ENCODE measurements at places on chromosomes 7 and 10.

DNA sequence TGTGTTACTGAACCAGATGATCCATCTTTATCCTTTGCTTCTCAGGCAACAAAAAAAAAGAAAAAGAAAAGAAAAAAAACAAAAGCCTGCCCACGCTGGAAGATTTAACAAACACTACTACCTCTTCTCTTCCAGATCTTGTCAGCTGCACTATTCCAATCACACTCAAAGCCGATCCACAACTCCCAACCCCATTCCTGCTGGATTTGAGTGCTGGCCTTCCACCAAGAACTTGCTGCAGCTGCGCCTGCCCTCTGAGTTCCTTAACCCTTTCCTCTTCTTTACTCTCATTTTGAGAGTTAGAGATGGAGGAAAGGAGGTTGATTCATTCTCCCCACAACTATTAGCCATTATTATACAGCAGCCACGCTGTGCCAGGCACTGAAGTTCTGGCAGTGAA is 16.0 kb upstream of the ITGA8 start:
- no peak for DNase-seq

GRCh38 chr10:77027141-77027540 is 610.5 kb downstream of the KCNMA1 start:
- no peak for DNase-seq

DNA sequence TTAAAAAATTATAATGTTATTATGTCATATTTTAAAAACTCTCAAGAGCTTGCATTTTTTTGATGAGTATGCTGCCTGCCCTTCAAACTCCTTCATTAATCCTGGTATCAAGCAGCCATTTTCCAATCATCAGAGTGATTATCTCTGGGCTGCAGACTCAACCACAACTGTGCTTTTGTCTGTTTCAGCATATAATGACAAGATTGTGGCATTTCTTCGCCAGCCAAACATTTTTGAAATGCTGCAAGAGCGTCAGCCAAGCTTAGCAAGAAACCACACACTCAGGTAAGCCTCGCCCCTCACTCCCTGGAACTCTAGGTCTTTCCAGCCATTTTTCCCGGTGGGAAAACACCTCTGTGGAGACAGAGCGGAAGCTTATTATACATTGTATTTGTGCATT is 90.0 kb upstream of the STK17A start:
- DNase-seq = no peak

- peak; percentile 21 for DNase-seq
Observed at GRCh38 chr10:120735773-120736371, 115.3 kb upstream of the WDR11 start.

GRCh38 chr7:44432381-44432977 is 58.0 kb downstream of the NUDCD3 start:
- DNase-seq = no peak

- peak; percentile 74 for DNase-seq
Observed at GRCh38 chr10:58457761-58458616, 54.7 kb upstream of the BICC1 start.

DNA sequence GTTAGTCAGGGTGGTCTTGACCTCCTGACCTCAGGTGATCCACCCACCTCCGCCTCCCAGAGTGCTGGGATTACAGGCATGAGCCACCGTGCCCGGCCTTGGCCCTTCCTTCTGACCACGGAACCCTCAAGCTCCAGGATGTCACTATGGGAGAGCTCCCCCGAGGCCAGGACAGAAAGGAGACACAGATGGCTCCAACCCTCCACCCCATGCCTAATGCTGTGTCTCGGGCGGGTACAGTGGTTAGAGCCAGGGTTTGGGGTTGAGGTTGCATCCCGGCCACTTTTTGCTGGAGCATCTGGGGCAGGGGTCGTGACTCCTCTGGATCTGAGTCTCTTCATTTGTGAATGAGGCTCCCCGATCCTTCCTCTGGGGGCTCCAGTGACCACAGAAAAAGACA is 8.1 kb downstream of the MYL10 start:
- no peak for DNase-seq

GRCh38 chr10:101972761-101973160 is 83.2 kb downstream of the ARMH3 start:
- DNase-seq = no peak

DNA sequence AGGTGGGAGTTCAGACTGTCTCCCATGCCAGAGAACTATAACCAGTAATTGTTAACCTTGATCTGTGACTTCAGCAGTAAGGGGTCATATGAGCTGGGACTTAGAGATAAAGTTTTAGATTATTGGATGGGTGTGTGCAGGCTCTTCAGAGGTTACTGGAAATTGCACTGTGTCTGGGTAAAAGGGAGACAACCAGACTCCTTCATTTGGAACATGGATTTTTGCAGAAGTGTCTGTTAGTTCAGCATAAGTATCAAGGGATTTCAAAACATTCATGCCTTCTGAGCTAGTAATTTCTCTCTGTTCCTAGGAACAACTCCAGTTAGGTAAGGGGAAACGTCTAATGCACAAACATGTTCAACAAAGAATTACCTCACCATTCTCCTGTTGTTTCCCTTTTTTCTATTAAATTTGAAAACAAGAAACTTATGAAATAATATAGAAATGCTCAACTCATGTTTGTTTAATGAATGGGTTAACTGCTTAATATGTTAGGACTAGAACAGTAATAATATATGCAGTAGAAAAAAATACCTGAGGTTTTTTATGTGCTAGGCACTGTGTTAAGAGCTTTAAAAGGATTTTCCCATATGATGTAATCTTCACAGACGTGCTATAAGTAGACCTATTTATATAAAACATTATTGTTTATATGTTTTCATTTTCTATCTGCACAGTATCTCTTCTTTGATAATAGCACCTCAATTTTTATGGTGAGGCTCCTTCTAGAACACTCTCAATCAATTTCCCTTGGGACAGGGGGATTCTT is 233.0 kb downstream of the CACNA2D1 start:
- DNase-seq = no peak

DNA sequence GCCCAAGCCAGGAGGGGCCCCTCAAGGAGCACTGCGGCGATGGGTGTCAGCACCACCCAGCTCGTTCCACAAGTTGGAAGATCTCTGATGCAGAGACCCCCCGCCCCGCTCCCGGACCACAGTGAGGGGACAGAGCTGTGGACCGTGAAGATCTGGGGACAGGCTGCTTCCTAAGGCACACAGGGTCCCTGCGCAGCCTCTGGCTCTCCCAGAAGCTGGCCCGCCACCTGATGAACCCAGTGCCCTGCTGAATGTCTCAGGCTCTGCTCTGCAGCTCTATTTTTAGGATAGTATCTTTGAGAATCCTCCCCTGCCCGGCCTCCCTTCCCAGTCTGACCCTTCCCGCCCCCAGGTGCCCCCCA is 29.7 kb downstream of the GBX1 start:
- DNase-seq = no peak

DNA sequence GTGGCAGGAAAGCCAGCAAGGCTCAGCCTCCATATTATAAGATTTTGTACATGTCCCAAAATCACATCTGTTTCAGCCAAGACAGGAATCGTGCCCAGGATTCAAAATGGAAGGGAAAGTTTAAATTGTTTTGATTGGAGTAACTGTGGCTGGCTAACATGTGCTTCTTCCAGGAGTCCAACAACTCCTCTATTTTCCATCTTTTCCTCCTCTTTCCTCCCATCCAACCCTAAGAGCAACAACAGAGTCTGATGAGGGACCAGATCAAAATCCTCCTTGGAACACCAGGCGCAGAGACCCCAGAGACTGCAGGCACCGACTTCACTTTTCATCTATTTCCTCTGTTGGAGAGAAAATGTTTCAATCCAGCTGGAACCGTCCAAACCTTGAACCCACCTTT is 36.0 kb upstream of the SVIL start:
- no peak for DNase-seq

GRCh38 chr7:81604075-81604807 is 165.6 kb downstream of the HGF start:
- DNase-seq = peak; percentile 12

DNA sequence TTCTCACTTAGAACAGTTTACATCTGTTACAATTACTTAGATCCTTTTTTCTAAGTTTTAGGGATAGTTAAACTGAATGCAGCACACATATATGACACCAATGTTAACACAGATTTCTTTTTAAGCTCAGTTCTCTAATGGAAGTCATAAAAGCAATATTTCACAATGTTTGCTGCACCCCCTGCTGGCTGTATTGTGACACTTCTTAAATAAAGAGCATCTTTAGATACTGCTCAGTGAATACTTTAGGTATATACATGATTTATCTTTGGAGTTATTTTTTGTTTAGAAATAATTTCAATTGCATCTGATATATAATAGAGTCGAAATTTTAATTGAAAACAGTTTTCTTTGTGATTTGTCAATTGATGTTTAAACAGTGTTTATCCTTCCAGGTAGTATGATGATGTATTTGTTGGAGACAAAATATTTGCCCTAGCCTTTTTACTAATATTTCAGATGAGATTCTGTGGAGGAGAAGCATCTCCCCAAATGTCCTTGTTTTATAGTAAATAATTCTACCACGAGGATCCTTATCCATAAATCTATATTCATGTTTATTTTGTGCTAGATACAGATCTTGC is 174.4 kb downstream of the ST7 start:
- DNase-seq = peak; percentile 64

All from EL (cell line).